DND-41 (cell line): ENCODE measurements at places on chromosomes 4 and X.

DNA sequence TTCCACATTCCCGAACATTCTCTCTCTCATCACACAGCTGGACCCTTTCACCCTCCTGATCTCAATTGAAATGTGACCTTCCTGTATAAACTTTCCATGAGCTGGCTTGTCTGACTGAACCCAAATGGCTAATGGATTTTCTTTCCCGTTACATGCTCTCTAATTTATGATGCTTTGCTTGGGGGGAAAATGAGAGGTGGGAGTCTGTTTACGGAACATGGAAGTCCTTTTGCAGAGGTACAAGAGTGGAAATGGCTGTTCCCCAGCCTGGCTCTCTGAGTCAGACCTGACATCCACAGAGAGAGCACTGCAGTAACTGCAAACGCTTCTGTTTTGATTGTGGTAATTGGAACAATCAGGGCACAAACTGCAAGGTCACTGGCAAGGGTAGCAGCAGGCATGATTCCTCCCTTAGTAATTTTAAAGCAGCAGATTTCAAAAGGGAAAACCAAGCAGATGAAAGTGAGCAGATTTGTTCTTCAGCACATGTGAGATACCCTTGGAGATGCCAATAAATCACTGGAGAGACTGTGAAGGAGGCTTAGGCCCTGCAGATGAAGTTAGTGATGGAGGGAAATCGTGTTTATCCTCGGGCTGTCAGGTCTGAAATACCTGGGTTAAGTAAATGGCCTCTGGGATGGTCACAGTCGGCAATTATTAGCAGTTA, 83.9 kb downstream of the SNCA start:
- H3K4me3 ChIP-seq = no peak overlapping the region
- no peaks in the 10 kb centered on the region for H3K27me3 ChIP-seq
- no peak overlapping the region for H3K27ac ChIP-seq
- DNase-seq = no peak

- H3K27me3 ChIP-seq = no peaks in the 10 kb centered on the region
- DNase-seq = peak; percentile 45
- H3K36me3 ChIP-seq = no peaks in the 10 kb centered on the region
- no peak overlapping the region for H3K4me3 ChIP-seq
These were observed 1577.0 kb upstream of the TENM3 start for GRCh38 chr4:180665994-180666824.

DNA sequence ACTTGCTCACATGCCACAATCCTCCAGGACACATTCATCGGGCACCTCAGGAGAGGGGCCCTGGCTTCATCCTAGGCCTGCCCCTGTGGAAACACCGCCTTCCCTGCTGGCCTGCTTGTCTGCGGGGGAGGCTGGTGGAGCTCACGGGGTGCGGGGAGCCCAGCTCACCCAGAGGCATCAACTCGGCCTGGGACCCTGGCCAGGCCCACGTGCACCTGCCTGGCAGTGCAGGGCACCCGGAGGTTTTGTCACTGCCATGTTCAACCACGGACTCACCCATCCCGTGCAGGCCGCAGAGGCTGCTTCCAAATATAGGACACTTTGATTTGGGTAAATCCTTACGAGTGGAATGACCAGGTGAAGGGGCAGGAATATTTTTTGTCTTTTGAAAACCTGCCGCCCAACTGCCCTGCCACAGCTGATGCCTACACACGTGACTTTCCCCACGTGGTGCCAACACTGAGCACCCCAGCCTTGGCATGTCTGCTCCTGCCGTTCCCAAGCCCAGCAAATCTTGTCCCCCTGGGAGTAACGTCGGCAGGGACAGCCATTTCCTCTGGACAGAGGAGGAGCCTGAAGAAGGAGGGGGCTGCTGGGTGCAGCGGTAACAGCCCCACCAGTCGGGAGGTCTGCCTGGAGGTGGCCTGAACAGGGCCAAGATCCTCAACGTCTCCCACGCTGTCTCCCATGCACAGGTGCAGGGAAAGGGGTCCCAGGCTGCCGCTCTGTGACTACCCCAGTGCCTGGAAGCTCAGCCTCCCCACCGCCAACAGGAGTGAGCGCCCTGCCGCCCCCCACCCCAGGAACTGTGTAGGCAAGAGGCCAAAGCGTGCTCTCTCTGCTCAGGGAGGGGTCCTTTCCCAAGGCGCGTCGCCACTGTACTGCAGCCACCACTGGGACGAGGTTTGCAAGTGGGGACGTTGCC, 8.5 kb downstream of the MXD4 start:
- H3K4me3 ChIP-seq = no peak overlapping the region
- peaks cover 68% of the 10 kb centered on the region for H3K36me3 ChIP-seq
- H3K27me3 ChIP-seq = no peaks in the 10 kb centered on the region
- no peak overlapping the region for H3K27ac ChIP-seq
- peak; percentile 3 for DNase-seq

DNA sequence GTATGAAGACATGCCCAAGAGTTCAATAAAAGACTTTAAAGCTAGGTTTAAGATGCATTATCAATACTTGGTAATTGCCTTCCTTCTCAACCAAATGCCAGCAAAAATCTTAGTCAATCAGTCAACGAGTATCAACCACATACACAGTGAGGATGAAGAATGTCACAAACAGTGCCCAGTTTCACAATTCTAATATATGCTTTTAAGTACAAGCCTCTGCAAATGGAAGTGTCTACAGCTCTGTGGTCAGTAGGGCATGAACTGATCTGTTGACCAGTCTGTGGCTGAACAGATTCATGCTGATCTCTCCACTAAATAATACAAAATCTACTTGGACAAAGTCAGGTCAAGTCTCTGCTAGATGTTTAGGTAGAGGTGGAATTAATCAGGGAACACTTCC, 27.9 kb downstream of the PPARGC1A start:
- no peaks in the 10 kb centered on the region for H3K4me1 ChIP-seq
- H3K27ac ChIP-seq = no peak overlapping the region
- no peak overlapping the region for H3K4me3 ChIP-seq
- no peaks in the 10 kb centered on the region for H3K36me3 ChIP-seq
- H3K27me3 ChIP-seq = no peaks in the 10 kb centered on the region

DNA sequence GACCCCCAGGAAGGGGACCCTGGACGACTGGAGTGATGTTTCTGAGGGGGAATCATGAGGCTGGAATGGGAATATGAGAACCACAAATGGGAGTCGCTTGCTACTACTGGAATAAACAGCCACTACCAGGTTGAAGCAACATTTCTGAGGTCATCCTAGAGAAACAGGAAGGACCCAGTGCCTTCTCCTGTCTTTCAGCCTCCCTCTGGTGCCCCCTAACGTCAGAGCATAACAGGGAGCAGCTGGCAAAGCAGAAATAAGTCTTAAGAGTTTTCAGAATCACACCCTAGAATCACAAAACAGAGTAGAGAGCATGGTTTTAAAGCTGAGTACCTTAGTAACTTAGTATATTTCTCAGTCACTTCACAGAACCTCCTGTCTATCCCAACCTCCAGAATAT, 347.8 kb upstream of the PITX2 start:
- H3K27me3 ChIP-seq = peaks cover 3% of the 10 kb centered on the region
- no peak overlapping the region for H3K4me3 ChIP-seq
- DNase-seq = peak; percentile 60
- H3K27ac ChIP-seq = no peak overlapping the region
